ENCODE measurements at places on chromosomes 4 and X. TPM values are rescaled to one million over a fixed set of nuclear protein-coding genes. Genes with fewer than 3 reads are reported as not detected.

FMR1NB gene
- total RNA-seq = not detected

SFRP2 gene
- not detected for total RNA-seq

- no peak for DNase-seq
Observed at GRCh38 chr4:133594390-133595207, 445.5 kb downstream of the PCDH10 start.

- no peak for DNase-seq
Observed at GRCh38 chr4:10694828-10695209, 10.3 kb upstream of the CLNK start.

DNA sequence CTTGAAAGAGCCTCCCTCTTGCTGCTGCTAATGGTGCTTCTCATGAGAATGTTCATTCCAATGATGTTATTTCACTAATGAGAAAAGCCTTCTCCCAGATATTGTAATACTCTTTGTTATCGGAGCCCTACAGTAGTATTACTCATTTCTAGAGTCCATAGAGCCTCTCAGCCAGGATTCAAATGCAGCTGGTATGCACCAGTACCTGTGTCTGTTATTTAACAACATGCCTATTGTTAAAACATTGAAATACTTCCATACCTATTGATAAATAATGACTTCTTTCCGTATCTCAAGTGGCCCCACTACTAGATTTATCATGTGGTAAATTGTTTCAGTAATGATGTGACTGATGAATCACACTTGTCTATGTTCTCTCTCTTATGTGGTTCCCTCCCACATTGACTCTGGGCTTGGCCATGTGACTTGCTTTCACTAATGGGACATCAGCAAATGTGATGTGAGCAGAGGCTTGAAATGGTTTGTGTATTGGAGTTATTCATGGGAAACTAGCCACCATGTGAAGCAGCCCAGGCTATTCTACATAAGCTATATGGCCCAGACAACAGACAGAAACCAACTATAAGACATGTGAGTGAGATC lies 207.6 kb downstream of the THOC2 start:
- no peak for DNase-seq

- no peak for DNase-seq
Observed at GRCh38 chrX:17082831-17083230, 136.4 kb downstream of the REPS2 start.

Measured in naive thymus-derived CD8-positive, alpha-beta T cell (primary cell).